Iris pigment epithelial cell (primary cell): ENCODE measurements at places on chromosomes 13 and 19.

- DNase-seq: peak; percentile 31
These were observed 290.7 kb downstream of the SPRY2 start for GRCh38 chr13:80050252-80050651.

- DNase-seq: no peak
These were observed 9.4 kb downstream of the FLT1 start for GRCh38 chr13:28485551-28485950.

GRCh38 chr19:58558066-58558622 is at the start of gene UBE2M:
TSS of gene UBE2M (minus strand) at chr19:58558611. CDS start at chr19:58558381, 230 bp downstream.
- DNase-seq: peak; percentile 57

GRCh38 chr13:27266917-27267316 is 3.7 kb upstream of the RASL11A start:
- DNase-seq: peak; percentile 27

DNA sequence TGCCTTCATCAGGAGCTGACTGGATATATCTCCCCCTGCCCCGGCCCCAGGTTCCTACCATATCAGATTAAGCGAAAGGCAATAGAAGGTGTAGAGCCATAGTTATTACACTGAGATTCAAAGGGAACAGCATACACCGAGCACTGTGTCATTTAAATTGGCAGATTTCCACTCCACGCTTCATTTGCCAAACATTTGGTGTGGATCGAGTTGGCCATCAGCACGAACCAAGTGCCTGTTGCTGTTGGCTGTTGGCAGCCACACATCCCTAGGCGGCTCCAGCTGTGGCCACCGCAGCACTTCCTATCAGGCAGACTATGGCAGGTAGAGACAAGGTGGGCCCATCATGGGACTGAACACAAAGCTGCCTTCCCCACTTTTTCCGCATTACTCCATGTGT is 115.8 kb downstream of the CCNA1 start:
- DNase-seq: no peak

DNA sequence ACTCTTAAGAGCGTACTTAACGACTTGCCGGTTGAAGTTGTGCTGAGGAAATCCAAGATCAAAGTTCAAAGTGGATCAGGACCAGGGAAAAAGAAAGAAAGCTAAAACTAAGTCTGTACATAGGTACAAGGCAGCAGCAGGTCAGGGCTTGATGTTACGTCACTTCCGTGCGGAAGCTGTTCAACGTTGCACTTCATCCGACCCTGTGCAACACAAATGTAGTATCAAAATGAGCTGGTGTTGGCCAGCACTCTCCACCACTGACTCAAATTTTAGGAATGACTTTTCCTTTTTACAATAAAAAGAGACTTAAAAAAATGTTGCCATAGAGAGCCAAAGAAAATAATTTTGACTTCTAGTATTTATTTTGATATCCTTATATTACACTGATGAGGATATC is 1315.4 kb downstream of the EFNB2 start:
- peak; percentile 85 for DNase-seq

GRCh38 chr13:99366075-99366987 is 59.1 kb upstream of the GPR183 start:
- no peak for DNase-seq

GRCh38 chr19:30090963-30091362 is 148.9 kb downstream of the URI1 start:
- DNase-seq: no peak

GRCh38 chr13:98972627-98973026 is 5.2 kb downstream of the DOCK9 start:
- peak; percentile 91 for DNase-seq

- DNase-seq: no peak
These were observed 26.2 kb downstream of the CSNK1G2 start for GRCh38 chr19:1967087-1967608.

- no peak for DNase-seq
These were observed 33.4 kb downstream of the ZNF331 start for GRCh38 chr19:53571339-53571738.

DNA sequence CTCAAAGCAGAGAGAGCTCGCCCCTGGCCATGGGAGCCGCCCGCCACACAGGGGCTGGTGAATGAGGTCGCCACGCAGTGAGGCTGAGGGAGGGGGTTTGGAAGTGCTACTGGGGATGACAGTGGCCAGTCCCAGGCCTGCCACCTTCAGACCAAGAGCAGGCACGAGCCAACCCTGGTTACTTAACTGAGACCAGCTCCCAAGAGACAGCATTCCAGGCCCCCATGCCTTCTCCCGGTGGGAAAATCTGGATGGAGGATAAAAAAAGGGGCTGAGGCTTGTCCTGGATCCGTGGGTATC is 43.3 kb downstream of the RAB20 start:
- no peak for DNase-seq

- DNase-seq: no peak
These were observed 18.9 kb upstream of the MYO16 start for GRCh38 chr13:108610507-108610906.

DNA sequence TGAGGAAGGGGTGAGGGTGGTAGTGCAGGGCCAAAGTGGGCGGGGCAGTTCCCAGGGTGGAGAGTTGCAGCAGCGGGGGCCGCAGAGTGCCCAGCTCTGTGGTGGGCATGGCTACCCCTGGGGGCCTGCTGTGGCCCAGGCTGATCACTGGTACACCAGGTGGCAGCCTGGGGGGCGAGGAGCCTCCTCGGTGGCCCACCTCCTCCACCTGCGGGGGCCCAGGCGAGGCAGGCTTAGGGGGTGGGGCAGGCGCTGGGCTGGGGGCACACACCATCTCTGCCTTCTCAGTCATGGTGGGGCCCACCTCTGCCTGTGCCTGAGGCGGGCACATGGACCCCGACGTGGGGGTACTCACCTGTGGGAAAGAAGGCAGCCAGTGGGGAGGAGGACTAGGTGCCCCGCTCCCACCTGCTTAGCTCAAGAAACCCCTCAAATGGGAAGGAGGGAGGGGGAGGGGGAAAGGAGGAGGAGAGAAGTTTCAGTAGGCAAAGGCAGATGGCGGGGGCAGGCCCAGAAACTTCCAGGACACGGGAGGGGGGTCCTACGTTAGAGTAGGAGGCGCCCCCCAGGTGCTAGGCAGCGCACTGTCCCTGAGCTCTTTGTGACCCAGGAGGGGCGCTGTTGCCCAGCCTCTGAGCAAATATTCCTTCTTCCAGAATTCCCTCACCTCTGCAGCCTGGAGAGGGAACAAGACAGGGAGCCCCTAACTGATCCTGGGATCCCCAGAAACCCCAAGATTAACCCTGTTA is 1.6 kb downstream of the LYL1 start:
- no peak for DNase-seq

GRCh38 chr19:28067882-28068281 is 1145.1 kb downstream of the UQCRFS1 start:
- no peak for DNase-seq

DNA sequence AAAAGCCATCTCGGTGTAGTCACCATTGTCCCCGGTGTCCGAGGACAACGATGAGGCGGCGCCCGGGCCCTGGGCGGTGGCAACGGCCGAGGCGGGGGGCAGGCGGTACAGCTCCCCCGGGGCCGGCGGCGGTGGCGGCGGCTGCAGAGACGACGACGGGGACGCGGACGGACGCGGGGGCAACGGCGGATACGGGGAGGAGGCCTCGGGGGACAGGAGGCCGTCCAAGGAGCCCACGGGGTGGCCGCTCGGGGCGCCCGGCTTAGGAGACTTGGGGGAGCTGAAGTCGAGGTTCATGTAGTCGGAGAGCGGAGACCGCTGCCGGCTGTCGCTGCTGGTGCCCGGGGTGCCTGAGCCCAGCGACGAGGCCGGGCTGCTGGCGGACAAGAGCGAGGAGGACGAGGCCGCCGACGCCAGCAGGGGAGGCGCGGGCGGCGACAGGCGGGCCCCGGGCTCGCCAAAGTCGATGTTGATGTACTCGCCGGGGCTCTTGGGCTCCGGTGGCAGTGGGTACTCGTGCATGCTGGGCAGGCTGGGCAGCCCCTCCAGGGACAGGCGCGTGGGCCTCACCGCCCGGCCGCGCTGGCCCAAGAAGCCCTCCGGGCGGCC is 3.5 kb downstream of the IRS2 start:
- no peak for DNase-seq

DNA sequence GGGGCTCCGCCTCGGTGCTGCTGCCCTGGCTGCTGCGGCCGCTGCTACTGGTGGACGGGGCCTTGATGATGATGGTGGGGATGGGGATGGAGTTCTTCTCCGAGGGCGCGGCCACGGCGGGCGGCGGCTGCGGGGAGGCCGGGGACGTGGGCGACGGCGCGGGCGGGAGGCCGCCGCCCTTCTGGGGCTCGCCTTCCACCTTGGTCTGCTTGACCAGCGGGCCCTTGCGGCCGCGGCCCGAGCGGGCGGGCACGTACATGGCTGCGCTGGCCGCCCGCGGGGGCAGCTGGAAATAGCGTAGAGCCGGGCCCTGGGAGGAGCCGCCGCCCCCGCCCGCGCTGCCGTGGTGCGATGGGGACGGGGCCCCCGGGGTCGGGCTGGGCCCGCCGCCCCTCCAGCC is 19.2 kb downstream of the C19orf81 start:
- DNase-seq: no peak

DNA sequence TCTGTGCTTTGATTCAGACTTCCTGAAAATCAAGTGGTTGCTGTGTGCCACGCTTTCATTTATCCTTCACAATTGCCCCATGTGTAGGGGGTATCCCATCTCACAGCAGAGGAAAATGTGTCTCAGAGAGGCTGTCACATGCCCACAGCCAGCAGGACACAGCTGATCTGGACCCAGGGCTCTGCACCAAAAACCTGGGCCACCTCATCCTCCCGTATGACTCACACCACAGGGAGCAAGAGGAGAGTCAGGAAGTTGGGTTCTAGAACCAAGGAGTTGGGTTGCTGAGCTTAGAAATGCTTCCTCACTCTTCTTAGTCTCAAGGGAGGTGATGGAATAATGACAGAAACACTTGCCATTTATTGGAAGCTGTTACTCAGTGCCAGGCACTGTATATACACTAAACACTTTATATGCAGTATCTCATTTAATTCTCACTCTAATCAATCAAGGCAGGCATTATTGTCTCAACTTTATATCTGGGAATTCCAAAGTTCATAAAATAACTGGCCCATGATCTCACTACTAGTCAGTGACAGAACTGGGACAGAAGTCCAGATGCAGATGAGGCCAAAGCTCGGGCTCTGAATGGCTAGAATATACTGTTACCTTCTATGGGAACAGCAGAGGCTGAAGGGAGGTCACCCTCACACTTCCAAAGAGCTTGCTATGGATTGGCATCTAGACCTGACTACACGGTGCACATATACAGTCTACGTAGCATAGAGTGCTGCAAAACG is 47.7 kb upstream of the ATP12A start:
- no peak for DNase-seq

GRCh38 chr19:10872546-10873107 is 1.3 kb downstream of the CARM1 start:
- no peak for DNase-seq

- DNase-seq: peak; percentile 76
These were observed 2.9 kb downstream of the LDLR start for GRCh38 chr19:11092181-11092538.

DNA sequence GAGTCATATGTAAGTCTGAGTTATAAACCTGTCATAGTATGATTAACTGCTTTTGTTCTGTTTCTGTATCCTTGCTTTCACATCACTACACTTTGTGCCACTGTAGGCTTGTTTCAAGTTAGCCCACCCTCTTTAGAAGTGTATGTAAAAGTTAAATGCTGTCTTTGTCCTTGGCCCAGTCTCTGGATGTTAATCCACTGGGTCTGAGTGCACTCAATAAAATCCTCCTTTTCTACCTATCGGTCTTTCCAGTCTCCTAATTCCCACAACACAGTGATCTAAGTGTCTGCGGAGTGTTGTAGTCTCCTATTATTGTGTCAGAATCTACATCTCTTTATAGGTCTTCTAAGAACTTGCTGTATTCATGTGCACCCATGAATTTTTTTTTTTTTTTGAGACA is 14.1 kb downstream of the ZNF429 start:
- DNase-seq: no peak

DNA sequence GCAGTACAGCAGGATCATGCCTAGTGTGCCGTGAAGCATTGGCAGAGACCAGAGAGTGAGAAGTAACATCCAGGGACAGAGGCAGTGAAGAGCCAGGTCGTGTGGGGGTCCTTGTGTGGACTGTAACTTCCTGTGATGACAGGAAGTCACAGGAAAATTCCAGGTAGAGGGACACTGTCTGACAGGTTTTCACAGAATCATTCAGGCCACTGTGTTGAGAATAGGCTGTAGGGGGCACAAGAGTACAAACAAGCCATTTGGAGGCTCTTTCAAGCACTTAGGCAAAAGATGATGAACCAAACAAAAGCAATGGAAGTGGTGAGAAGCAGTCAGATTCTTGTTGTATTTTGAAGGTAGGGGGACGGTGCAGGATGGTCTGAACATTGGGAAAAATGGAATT is 46.4 kb downstream of the N4BP2L1 start:
- peak; percentile 36 for DNase-seq

DNA sequence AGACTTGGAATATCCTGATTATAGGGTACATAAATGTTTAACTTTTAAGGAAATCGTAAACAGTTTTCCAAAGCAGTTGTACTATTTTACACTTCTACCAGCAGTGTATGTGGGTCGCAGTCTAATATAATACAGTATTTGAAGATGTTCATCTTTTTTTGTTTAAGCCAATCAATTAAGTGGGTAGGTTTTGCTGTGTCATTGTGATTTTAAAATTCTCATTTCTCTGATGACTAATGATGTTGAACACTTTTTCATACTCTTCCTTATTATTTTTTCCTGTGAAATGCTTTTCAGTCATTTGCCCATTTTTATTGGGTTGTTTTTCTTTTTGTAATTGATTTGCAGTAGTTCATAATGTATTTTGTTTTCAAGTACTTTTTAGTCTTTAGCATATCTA is 2689.7 kb downstream of the PCDH9 start:
- peak; percentile 36 for DNase-seq
